ENCODE measurements at places on chromosomes 7 and 10.
A peak's percentile ranks its signal among the peaks of the same experiment; 100 is the strongest.

DNA sequence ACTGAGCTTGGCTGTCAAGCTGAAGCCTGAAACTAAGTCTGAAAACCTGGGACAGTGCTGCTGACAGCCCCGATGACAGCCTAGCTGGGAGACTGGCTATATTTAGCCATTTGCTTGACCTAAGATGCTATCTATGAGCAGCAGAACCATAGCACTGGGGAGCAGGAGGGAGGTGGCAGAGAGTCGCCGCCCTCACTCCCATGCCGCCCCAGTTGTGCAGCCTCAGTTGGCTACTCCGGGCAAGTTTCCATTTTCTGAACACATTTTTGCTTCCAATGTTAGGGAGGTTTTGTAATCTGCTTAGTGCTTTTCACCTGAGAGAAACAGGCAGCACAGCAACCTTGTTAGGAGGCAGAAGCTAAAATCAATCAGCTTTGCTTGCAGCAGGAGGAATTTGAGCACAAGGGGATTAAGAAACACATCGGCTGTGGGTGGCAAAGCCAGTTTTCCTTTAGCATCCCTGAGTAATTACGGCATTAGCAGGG, 20.4 kb upstream of the C10orf71 start:
- no peak for DNase-seq

GRCh38 chr7:151895008-151895630, 18.2 kb upstream of the PRKAG2 start:
- no peak for DNase-seq

GRCh38 chr10:49362596-49363260, 33.2 kb downstream of the DRGX start:
- peak; percentile 42 for DNase-seq

DNA sequence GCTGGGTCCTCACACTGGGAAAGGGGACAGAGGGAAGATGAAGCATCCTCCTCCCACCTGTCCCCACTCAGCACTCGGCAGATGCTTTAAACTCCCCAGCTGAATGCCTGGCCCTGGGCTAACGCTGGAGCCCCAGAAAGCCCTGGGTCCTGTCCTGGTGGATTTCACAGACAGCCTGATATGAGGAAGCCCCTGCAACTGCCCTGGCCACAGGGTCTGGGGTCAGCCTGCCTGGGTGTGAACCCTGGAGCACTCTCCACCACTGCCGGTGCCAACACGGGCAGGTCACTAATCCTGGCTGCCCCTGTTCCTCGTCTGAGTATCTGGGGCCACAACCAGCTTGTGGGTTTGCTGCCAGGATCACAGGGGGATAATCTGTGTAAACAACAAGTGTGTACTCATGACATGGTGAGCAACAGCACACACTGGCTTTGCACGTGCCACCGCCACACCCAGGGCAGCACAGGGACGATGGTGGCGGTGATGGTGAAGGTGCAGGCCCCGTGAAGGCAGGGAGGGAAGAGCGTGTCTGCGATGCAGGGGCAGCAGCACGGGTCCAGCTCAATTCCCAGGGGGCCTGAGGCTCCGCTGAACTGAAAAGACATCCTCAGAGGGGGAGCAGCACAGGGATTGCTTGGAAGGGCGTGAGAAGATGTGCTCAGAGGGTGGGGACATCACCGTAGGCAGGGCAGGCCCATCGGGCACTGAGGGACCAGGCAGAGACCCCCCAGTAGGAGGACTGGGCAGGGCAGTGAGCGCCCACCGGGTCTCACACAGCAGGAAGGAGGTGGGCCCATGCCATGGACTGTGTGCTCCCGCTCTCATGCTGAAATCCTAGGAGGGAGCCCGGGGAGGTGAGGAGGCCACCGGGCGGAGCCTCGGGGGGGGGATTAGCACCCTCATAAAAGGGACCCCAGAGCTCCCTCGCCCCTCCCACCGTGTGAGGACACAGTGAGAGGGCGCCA, 238.7 kb downstream of the MAD1L1 start:
- DNase-seq, result no peak

GRCh38 chr10:30987463-30987862, 44.2 kb downstream of the ZNF438 start:
- no peak for DNase-seq
